ENCODE measurements at places on chromosomes 4 and X. TPM values are rescaled to one million over a fixed set of nuclear protein-coding genes. Genes with fewer than 3 reads are reported as not detected.

PCDH11X gene
- 0.27 TPM for total RNA-seq

DNA sequence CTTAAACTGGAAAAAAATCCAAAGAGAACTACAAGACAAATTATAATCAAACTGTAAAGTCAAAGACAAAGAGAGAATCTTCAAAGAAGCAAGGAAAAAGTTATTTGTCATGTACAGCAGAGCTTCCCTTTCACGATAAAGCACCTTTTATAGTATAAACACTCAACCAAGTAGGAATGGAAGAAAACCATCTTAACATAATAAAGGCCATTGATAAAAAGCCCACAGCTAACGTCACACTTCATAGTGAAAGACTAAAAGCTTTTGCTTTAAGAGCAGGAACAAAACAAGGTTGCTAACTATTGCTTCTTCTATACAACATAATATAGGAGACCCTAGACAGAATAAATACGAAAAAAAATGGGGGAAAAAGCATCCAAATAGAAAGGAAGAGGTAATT is 595.7 kb upstream of the POU3F4 start:
- no peak overlapping the region for H3K4me3 ChIP-seq
- no peaks in the 10 kb centered on the region for H3K27me3 ChIP-seq
- H3K27ac ChIP-seq: no peak overlapping the region

GRCh38 chrX:149720021-149720689 is 8.3 kb downstream of the MAGEA11 start:
- DNase-seq: no peak
- H3K4me1 ChIP-seq: no peaks in the 10 kb centered on the region
- no peak overlapping the region for H3K4me3 ChIP-seq
- H3K27me3 ChIP-seq: no peaks in the 10 kb centered on the region
- H3K27ac ChIP-seq: no peak overlapping the region
- no peaks in the 10 kb centered on the region for H3K36me3 ChIP-seq

CBLL2 gene
- not detected for total RNA-seq

DNA sequence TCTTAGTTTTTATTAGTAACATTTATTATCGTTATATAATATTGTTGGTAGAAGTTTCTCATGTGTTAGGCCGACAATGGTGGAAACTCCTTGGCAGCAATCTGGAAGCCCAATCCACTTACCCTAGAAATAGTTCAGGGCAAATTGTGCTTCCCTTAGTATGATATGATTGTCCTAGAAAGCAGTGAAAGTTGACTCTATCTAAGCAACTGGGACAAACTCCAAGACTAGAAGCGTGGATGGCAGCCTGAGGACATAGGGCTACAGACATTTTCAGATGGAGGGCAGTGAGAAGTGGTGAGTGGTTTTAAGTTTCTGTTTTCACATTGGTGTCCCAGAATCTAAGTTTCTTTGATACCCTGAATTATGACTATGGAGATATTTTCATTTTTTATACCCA is 63.3 kb upstream of the TRPC3 start:
- H3K4me3 ChIP-seq: no peak overlapping the region
- no peak overlapping the region for H3K27ac ChIP-seq
- H3K4me1 ChIP-seq: no peaks in the 10 kb centered on the region
- no peaks in the 10 kb centered on the region for H3K36me3 ChIP-seq
- no peaks in the 10 kb centered on the region for H3K27me3 ChIP-seq
- no peak for DNase-seq

DNA sequence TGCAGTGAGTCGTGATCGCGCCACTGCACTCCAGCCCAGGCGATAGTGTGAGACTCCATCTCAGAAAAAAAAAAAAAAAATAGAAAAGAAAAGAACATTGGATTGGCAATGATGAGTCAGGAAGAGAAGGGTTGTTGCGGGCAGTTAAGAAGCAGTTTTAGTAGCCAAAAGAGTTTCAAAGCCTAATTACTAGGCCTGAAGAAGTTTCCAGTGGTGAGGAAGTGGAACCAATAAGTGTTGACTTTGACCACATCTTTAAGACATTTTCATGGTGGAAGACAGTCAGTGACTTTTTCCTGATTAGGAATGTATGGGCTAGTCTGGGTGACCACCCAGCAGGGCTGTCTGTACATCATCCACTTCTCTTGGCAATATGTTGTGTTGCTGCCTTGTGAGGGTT is 442.3 kb downstream of the AFF2 start:
- no peak overlapping the region for H3K27ac ChIP-seq
- no peaks in the 10 kb centered on the region for H3K4me1 ChIP-seq
- no peaks in the 10 kb centered on the region for H3K27me3 ChIP-seq
- no peak for DNase-seq
- H3K36me3 ChIP-seq: no peaks in the 10 kb centered on the region
- H3K4me3 ChIP-seq: no peak overlapping the region

BEND2 gene
- not detected for total RNA-seq

DNA sequence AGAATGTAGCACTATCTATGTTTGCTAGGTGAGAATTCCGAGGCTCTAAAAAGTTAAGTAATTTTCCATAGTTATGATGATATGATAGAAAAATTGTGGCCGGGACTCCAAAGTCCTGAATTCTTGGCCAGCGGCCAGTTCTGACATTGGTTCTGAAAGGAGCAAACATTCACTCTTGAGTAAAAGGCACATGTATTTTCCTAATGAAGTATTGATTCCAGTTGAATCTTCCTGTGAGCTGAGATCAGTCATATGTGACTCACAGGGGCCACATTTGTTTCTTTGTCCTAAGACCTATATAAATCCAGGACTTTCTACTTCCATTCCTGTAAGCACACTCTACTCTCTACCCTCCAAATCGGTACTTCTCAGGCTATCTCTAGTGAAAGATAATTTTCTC is 349.9 kb downstream of the BMPR1B start:
- no peak overlapping the region for H3K4me3 ChIP-seq
- no peaks in the 10 kb centered on the region for H3K27me3 ChIP-seq
- H3K36me3 ChIP-seq: no peaks in the 10 kb centered on the region
- no peaks in the 10 kb centered on the region for H3K4me1 ChIP-seq
- no peak overlapping the region for H3K27ac ChIP-seq

HSD17B11 gene
- total RNA-seq: 39.9 TPM

DNA sequence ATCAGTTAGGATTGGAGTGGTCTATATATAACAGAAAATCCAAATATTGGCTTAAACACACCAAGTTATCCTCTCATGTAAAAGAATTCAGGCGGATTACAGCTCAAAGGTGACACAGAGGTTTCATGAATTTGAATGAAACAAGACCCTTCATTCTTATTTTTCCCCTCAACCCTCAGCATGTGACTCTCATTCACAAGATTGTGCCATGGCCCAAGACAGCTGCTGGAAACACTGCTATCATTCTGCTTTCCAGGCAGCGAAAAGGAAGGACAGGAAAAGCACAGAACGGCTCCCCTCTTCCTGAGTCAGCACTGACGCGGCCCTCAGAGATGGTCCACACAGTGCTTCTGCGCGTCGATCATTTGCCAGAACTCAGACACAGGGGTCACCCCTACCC is 891.0 kb upstream of the FRG1 start:
- no peak for DNase-seq
- H3K4me1 ChIP-seq: no peaks in the 10 kb centered on the region
- H3K27ac ChIP-seq: no peak overlapping the region
- no peaks in the 10 kb centered on the region for H3K27me3 ChIP-seq

DNA sequence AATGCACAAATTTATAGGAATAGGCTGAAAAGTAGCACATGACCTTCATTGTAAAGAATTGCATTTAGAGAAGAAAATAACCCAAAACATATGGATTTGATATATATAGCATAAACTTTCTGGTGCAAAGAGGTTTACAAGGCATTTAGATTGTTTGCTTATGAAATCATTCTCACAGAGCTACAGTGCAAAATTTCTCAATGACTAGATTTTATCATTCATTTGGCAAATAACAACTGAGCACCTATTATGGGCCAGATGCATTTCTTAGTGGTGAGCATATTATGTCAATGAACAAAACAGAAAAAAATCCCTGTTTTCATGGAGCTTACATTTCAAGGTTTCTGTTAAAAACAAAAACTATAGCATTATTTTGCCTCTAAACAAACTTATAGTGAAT is 34.1 kb upstream of the TNIP3 start:
- no peaks in the 10 kb centered on the region for H3K4me1 ChIP-seq
- H3K27ac ChIP-seq: no peak overlapping the region
- no peak for DNase-seq
- no peaks in the 10 kb centered on the region for H3K27me3 ChIP-seq
- no peak overlapping the region for H3K4me3 ChIP-seq

DNA sequence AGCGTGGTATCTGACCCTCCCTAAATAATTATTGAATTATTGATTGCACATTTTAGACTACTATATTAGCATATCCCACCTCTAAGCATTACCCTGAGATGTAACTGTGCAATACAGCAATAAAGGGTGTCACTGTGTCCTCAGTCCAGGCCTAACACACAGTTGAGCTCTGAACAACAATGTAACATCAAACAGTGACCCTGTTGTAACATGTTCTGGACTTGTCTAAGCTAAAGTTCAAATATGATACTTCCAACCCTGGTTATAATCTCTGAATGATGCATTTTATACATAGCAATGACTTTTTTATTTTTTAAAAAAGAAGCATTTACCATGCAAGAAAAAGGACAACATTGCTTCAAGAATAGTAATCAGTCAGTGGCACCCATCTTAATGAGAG is 61.6 kb upstream of the DMD start:
- no peak overlapping the region for H3K4me3 ChIP-seq
- H3K27me3 ChIP-seq: no peaks in the 10 kb centered on the region
- no peaks in the 10 kb centered on the region for H3K4me1 ChIP-seq
- no peak for DNase-seq
- no peaks in the 10 kb centered on the region for H3K36me3 ChIP-seq

DNA sequence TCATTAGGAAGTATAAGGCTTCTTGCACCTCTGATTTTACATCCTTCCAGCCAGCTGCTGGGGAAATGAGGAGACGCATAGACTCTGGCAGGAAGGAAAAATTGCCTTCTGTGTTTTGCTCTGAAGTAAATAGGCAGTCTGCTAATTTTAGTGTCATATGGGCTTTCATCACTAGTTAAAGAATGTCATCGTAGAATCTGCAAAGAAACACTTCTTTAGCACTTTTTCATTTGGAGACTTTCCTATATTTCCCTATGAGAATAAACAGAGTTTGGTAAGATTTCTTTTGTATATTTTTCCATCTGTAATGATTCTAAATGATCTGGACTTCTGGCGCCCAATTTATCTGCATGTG is 3.3 kb downstream of the ADGRL3 start:
- no peak overlapping the region for H3K27ac ChIP-seq
- no peaks in the 10 kb centered on the region for H3K36me3 ChIP-seq
- H3K27me3 ChIP-seq: no peaks in the 10 kb centered on the region
- no peak overlapping the region for H3K4me3 ChIP-seq

GRCh38 chrX:127621780-127622179 is 430.4 kb downstream of the ACTRT1 start:
- no peak for DNase-seq
- H3K4me3 ChIP-seq: no peak overlapping the region
- no peaks in the 10 kb centered on the region for H3K27me3 ChIP-seq
- no peaks in the 10 kb centered on the region for H3K36me3 ChIP-seq
- H3K27ac ChIP-seq: no peak overlapping the region

NBDY gene
- total RNA-seq: 14.7 TPM

NXF2 gene
- not detected for total RNA-seq

FAM47A gene
- not detected for total RNA-seq

DNA sequence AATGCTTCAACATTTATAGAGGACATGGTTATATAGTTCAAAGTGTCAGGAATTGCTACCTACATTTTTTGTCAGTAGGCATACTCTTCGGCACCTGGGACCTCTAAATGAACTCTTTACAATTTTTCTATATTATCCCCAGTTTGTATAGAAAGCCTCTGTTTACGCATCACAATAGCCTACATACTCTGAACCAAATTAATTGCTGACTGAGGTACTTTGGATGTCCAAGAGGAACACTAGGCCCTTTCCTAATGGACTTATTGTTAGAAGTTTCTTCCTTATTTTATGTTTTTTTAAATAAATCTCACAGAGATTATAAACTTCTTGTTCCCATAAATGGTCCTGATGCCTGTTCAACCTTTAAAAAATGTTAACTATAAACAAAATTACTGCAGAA is 8.4 kb upstream of the AFF2 start:
- no peak overlapping the region for H3K4me3 ChIP-seq
- no peaks in the 10 kb centered on the region for H3K27me3 ChIP-seq
- H3K36me3 ChIP-seq: no peaks in the 10 kb centered on the region

GRCh38 chr4:108533245-108533844 is 87.0 kb upstream of the RPL34 start:
- no peak for DNase-seq
- no peak overlapping the region for H3K27ac ChIP-seq
- no peak overlapping the region for H3K4me3 ChIP-seq
- H3K36me3 ChIP-seq: no peaks in the 10 kb centered on the region

DNA sequence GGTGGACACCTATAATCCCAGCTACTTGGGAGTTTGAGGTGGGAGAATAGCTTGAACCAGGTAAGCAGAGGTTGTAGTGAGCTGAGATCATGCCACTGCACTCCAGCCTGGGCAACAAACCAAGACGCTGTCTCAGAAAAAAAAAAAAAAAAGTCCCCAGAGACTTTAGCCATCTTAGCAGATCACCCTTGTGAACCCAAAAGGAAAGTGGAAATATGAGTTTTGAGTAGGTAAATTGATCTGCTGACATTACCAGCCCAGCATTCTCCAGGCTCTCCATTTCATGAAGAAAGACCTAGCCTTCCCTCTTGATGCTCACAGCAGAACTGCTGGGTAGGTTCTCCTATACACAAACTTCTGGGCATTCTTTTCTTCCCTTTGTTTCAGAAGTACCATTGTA is 24.5 kb upstream of the HNRNPD start:
- H3K27ac ChIP-seq: no peak overlapping the region
- H3K36me3 ChIP-seq: no peaks in the 10 kb centered on the region
- no peaks in the 10 kb centered on the region for H3K27me3 ChIP-seq
- peak; percentile 44 for DNase-seq

DNA sequence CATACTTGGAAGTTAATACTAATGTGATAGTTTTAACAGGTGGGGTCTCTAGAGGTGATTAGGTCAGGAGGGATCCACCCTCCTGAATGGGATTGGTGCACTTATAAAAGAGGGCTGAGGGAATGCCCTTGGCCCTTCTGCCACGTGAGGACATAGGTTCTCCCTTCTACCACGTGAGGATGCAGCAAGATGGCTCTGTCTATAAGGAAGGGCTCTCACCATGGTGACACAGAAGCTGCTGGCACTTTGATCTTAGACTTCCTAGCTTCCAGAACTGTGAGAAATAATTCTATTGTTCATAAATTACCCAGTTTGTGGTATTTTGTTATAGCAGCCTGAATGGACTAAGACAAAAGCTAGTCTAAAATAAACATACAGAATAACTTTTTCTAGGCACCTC is 1.0 kb downstream of the AADAT start:
- H3K4me3 ChIP-seq: no peak overlapping the region
- DNase-seq: no peak
- no peaks in the 10 kb centered on the region for H3K4me1 ChIP-seq
- H3K36me3 ChIP-seq: peaks cover 4% of the 10 kb centered on the region
- H3K27me3 ChIP-seq: no peaks in the 10 kb centered on the region

GRCh38 chrX:82848111-82848510 is 660.0 kb upstream of the POU3F4 start:
- H3K27me3 ChIP-seq: no peaks in the 10 kb centered on the region
- H3K4me3 ChIP-seq: no peak overlapping the region
- H3K27ac ChIP-seq: no peak overlapping the region
- no peaks in the 10 kb centered on the region for H3K36me3 ChIP-seq

Measured in thyroid gland (tissue), 4 donors.